NCI-H69 (cell line): ENCODE measurements at places on chromosomes 3 and 15.

DNA sequence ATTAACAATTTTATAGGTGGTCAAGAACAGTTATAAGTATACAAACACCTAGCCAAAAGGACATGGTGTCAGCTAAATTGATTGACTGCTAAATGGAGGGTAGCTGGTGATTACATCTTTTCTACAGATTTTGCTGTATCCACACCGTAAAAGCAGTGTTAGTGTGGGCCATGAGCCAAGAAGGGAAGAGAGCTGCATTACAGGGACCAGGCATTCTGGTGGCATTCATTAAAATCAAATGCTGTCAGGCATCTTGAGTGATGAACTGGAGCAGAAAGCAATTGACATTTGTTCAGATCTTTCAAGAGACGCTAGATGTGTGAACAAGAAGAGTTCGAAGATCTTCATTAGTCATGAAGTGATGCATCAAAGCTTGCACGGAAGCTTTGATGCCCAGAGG is 177.9 kb downstream of the ARPP21 start:
- DNase-seq: no peak

GRCh38 chr3:43075904-43076661 is 29.8 kb downstream of the POMGNT2 start:
- no peak for DNase-seq

DNA sequence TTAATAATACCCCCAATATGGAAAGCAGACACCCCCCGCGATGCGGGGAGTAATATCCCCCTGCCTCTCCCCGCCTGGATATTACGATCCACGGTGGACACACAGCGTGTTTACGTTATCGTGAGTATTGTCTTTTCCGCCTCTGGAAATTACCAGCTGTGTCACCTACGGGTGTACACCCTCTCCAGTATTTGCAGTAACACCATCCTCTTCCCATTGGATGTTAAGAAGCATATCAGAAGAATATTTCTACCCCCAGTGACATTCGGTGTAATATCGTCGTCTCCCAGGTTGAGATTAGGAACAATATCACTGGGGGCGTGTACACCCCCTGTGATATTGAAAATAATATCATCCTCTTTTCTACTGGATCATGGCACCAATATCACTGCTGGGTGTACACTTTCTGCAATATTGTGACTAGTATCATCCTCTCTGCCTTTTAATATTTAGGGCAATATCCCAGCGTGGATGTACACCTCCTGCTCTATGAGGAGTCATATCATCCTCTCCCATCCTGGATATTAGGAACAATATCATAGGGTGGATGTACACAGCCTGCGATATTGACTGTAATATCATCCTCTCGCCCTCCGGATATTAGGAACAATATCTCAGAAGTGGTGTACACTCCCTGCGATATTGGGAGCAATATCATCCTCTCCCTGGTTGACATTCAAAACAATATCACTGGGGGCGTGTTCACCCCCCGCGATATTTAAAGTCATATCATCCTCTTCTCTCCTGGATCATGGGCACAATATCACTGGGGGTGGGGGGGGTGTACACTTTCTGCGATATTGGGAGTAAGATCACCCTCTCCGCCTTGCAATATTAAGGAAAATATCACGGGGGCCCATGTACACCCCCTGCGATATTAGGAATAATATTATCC is 20.3 kb upstream of the BMF start:
- peak; percentile 49 for DNase-seq

DNA sequence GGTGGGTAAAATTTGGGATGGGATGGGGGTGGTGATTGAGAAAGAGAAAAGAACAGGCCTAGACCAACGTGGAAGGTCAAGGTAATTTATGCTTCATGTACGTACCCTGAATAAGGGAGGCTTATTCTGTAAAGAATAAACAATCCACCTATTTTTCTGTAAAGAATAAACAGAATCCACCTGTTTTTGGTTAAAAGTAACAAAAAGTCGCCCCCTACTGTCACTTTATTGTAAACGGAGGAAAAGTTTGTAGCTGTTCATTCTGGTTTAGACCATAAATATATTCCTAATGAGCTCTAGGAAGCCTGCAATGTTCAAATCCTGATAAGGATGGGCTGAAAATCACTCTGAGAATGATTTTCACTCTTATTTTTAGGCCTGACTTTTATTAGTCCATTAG is 23.5 kb upstream of the SQOR start:
- peak; percentile 33 for DNase-seq

DNA sequence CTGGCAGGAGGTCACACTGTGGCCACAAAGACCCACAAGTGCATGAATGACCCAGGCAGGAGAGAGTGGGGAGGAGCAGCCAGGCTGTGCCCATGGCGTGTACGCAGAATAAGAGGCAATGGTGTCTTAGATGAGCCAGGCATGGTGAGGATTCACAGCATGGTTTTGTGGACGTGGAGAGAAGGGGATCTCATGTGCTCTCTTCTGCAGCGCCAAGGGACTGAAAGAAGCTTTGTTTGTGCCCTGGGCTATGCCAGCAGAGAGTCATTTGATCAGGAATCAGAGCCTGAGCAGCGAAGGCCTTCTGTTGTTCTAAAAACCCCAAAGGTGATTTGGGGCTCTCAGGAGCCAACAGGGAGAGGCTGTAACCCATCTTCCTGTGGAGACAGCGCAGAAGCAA is 18.7 kb upstream of the RPP14 start:
- no peak for DNase-seq
